ENCODE measurements at places on chromosomes 3 and 15.

DNA sequence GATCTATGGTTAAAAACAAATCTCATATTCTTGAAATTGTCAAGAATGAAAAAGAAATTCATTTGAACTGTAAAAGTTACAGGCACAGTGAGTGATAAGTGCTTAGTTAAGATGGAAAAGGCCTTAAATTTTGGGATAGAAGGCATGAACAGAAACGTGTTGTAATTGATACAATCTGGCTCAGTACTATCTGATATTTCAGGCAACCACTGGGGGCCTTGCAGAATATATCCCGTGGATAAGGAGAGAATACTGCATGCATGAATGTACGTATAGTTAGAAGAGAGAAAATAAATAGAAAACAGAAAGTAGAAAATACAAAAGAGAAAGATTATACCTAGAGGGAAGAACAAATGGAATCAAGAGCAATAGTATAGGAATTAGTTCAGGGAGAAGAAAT, 741.4 kb upstream of the CCDC54 start:
- DNase-seq: no peak

- no peak for DNase-seq
Measured at GRCh38 chr3:191301782-191302411, 27.3 kb upstream of the CCDC50 start.

DNA sequence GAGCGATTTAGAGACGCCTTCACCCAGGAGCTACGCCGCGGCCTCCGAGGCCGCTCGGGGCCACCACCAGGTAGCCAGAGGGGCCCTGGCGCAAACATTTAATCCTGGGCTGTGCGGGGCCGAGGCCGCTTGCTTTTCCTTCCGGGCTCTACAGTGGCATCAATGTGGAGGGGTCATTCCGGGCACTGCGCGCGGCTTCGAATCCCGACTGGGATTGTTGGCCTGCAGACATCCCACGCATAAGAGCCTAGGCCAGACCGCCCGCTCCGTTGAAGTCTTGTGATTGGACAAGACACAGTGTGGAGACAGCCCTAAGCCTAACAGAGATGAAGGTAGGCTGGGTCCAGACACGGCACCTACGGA, 568 bp upstream of the NCBP2 start:
- no peak for DNase-seq

DNA sequence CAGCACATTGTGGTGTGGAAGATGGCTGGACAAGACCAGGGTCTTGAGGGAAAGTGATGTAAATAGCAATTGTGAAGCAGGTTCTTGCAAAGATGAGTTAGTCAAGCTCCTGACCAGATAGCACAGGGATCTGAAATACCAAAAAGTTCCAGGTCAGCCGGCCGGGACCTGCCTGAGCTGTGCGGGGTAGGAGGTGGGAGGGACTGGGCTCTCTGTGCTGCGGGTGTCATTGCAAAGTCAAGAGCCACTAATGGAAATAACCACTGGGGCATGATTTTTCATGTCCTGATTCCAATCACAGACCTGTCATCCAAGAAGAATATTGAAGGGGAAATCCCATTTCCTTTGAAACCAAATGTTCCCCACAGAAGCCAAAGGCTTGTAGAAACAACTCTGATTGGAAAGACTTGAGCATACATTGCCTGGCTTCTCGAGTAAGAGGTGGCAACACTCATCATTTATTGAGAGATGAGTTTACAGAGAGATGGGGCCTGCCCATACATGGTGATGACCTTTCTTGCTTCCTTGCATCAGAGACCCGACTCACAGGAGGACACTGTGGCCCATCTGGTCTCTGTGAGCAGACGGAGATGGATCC, 44.2 kb upstream of the KY start:
- DNase-seq: no peak

GRCh38 chr15:100818927-100819326, 60.7 kb upstream of the ALDH1A3 start:
- DNase-seq: no peak

GRCh38 chr3:133956982-133957381, 61.3 kb upstream of the RAB6B start:
- no peak for DNase-seq

- no peak for DNase-seq
Measured at GRCh38 chr3:98596541-98597500, 3.4 kb upstream of the CPOX start.

DNA sequence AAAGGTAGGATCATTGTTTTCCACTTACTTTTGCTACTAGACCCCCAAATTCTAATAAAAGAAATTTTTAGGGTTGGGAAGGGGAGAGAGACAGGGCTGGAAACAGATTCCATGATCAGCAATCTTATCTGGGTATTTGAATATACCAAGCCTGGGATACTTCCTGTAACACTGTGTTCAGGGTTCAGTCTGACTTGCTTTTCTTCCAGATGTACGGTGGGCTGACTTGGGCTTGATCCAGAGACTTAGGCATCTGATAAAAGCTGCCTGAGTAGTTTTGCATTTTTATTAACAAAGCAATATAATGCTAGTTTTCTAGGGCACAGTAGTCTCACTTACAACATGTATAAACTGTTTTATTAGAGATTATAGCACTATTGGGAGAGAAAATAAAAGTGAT, 49.2 kb downstream of the KCNMB2 start:
- no peak for DNase-seq

DNA sequence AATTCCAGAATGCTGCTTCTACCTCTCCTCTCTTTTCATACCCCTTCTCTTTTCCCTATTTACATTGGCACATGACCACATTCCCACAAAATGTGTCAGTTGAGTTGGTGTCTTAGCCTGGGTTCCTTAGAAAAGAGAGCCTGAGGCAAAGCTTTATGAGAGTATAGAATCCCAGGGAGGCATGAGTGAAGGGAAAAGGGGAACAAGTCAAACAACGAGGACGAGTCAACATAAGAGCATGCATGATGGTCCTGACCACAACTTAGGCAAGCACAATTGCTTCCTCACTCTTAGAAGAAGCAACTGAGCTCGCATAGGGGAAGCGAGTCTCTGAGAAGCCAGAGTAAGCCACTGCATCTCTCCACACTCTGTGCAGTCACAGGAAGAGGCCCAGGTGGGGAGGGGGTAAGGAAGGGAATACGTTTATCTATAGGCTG, 15.4 kb upstream of the ZNF774 start:
- no peak for DNase-seq

- DNase-seq: no peak
Measured at GRCh38 chr3:107525644-107526305, 3.0 kb downstream of the BBX start.

- no peak for DNase-seq
Measured at GRCh38 chr15:32642667-32643435, 1.3 kb downstream of the SCG5 start.

- DNase-seq: no peak
Measured at GRCh38 chr3:40617084-40617483, 92.3 kb downstream of the ZNF621 start.

DNA sequence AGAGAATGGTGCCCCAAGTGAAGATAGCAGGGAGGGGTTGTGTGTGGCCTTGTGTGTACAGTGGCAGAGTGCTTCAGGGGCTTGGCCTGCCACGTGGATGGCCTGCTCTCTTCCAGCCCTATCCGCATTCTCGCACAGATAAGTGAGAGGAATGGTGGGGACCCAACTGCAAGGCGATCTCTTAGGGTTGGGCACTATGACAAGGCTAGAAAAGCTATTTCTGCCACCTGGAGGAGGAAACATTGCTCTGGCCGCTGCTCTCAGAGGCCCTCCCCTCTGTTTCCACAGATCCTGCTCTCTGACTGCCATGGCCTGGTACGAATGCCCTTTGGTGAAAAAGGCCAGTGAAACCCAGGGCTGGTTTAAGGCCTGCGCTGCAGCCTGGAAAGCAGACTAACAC, 20.6 kb downstream of the EEFSEC start:
- no peak for DNase-seq

- DNase-seq: no peak
Measured at GRCh38 chr3:192409201-192409837, 318.0 kb downstream of the FGF12 start.

DNA sequence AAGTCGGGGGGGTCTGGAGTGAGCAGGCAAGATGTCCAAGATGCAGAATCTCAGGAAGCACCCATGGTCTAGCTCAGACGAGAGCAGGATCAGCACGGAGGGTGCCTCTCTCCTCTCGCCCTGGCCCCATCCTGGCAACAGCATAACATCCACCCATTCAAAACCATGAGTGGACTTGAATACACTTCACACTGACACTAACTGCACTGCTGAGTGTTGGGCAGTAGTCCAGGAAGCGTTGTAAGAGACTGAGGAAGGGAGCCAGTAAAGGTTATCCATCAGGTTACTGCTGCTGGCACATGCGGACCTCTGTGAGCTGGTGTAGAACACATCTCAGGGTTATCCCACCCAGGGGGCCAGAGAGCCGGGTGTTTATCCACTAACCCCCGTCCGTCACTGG, 131.0 kb upstream of the TOPAZ1 start:
- DNase-seq: no peak

DNA sequence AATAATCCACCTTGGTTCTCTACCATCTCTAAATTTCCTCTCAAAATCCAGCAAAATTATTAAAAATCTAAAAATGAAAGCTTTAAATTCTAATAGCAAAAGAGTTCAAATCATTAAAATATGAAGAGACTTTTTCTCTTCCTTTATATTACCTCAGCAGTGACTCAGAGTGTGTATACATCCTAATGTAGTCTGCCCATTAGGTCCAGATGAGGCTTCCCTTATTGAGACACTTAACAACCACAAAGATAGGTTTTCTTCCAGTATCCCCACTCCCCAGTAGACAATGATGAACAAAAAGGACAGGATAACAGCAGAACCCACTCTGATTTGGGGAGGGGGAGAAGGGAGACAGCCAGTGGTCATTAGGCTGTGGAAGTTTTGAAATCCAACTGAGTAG, 61.5 kb upstream of the DCBLD2 start:
- DNase-seq: no peak

- no peak for DNase-seq
Measured at GRCh38 chr3:189778340-189778950, 147.3 kb downstream of the TP63 start.

GRCh38 chr3:165770781-165771180, 66.4 kb downstream of the BCHE start:
- DNase-seq: no peak

- no peak for DNase-seq
Measured at GRCh38 chr3:87792534-87793336, 266.1 kb downstream of the CGGBP1 start.

DNA sequence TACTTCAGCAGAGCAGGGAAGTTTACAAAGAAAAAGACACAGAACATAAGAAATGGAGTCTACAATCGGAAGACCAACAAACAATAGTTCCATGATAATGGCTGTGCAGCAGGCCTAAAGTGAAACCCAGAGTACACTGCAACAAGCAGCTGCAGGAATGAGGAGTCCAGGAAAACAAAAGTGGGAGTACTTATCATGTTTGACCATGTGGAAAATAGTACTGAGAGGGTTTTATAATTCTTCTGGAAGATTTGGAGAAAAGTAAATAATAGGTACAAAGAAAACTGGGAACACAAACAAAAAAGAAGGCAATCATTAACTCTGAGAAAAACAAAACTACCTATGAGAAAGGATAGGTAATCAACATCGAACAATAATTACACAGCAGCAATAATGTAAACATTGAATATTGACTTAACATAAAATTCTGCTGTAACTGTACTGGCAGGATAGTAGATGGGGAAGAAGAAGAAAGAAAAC, 87.5 kb downstream of the NEK10 start:
- no peak for DNase-seq
